GM18507 (cell line): ENCODE measurements at places on chromosomes 11 and 22.

- DNase-seq: no peak
These were observed 60.4 kb upstream of the PAX6 start for GRCh38 chr11:31871310-31872075.

DNA sequence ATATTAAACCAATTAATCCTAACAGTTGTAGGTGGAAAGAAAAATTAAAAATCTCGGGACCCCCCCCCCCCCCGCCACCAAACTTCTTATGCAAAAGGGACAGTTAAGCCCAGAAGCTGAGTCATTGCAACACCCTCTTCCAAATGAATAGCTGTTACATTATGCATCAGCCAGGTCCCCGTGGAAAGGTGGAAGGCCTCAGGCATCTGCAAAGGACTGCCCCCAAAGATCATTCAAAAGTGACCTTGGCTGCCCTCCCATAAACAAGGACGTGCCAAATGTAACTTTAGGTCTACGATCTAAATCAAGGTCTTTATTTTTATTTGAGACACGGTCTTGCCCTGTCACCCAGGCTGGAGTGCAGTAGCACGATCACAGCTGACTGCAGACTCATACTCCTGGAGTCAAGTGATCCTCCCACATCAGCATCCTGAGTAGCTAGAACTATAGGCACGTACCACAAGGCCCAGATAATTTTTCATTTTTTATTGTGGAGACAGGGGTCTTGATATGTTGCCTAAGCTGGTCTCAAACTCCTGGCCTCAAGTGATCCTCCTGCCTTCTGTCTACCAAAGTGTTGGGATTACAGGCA is 22.8 kb downstream of the SYN3 start:
- DNase-seq: no peak

GRCh38 chr11:26350002-26350401 is 18.1 kb downstream of the ANO3 start:
- DNase-seq: no peak

GRCh38 chr11:36840378-36840777 is 242.3 kb upstream of the RAG2 start:
- DNase-seq: no peak

DNA sequence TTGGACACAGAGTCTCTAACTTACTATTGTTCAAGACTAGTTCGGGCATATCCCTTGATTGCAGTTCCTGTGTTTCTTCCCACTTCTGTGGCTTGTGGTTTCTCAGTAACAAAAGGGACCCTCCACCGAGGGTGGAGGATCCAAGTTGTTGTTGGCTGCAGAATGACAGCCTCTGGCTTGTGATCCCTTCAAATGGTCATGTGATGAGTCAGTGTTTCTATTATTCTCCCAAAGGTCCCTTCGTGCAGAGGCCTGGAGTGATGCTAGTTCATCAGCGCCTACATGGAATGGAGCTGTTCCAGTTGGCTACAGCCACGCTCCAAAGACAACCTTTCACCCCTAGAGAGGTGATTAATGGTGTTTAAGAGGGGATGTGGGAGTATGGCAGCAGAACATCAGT is 2.6 kb upstream of the VWCE start:
- DNase-seq: no peak

GRCh38 chr11:125275905-125276618 is 111.5 kb downstream of the PKNOX2 start:
- DNase-seq: no peak

GRCh38 chr22:47408409-47408808 is 646.0 kb downstream of the TBC1D22A start:
- DNase-seq: no peak

- DNase-seq: no peak
These were observed 86.8 kb downstream of the AMOTL1 start for GRCh38 chr11:94854770-94855633.

- DNase-seq: no peak
These were observed 10.9 kb downstream of the TST start for GRCh38 chr22:37008365-37008764.

DNA sequence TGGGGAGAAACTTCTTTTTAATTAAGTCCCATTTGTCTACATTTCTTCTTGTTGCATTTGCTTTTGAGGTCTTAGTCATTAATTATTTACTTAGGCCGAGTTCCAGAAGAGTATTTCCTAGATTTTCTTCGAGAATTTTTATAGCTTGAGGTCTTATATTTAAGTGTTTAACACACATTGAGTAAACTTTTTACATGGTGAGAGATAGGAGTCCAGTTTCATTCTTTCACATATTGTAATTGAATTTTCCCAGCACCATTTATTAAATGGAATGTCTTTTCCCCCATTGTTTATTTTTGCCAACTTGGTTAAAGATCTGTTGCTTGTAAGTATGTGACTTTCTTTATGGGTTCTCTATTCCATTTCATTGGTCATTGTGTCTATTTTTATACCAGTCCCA is 1344.0 kb upstream of the RAG2 start:
- DNase-seq: no peak

DNA sequence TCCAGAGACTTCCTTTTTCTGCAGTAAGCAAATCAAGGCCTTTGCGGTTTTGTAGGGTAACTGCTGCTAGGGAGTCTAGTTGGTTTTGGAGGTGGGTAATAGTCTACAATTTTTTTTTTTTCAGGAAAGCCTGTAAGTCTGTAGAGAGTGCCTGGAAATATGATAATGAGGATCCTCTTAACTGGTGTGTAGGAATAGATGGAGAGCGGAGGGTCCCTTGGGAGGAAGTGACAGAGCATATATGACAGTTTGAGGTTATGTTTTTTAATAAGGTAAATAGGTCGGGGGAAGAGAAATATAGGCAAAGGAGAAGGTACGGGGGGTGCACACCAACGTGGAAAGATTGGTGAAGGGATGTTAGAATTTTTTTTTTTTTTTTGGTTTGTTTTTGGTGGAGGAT is 25.9 kb downstream of the ZNF195 start:
- DNase-seq: no peak
